ENCODE measurements at places on chromosomes 6 and 20.
A peak's percentile ranks its signal among the peaks of the same experiment; 100 is the strongest.

- DNase-seq, result no peak
These were observed 381.2 kb downstream of the C6orf118 start for GRCh38 chr6:164928057-164928727.

- DNase-seq, result no peak
These were observed 501 bp downstream of the SIRPB2 start for GRCh38 chr20:1490643-1491195.

GRCh38 chr6:132411296-132411695, 10.0 kb upstream of the MOXD1 start:
- DNase-seq, result no peak

DNA sequence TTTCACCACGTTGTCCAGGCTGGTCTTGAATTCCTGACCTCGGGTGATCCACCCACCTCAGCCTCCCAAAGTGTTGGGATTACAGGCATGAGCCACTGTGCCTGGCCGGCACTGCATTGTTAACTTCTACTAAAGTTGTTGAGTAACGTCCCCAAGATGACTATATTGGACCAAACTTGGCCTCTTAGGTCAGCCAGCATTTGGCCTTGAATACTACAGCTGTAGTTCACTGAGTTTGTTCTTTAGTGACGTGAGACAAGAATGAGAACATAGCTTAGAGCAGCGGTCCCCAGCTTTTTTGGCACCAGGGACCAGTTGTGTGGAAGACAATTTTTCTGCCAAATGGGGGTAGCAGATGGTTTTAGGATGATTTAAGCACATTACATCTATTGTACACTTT, 237.1 kb downstream of the TBC1D7 start:
- DNase-seq, result no peak

GRCh38 chr6:106124015-106124414, 37.9 kb downstream of the PRDM1 start:
- no peak for DNase-seq

- no peak for DNase-seq
These were observed 315.6 kb upstream of the PTCHD4 start for GRCh38 chr6:48426636-48427035.

DNA sequence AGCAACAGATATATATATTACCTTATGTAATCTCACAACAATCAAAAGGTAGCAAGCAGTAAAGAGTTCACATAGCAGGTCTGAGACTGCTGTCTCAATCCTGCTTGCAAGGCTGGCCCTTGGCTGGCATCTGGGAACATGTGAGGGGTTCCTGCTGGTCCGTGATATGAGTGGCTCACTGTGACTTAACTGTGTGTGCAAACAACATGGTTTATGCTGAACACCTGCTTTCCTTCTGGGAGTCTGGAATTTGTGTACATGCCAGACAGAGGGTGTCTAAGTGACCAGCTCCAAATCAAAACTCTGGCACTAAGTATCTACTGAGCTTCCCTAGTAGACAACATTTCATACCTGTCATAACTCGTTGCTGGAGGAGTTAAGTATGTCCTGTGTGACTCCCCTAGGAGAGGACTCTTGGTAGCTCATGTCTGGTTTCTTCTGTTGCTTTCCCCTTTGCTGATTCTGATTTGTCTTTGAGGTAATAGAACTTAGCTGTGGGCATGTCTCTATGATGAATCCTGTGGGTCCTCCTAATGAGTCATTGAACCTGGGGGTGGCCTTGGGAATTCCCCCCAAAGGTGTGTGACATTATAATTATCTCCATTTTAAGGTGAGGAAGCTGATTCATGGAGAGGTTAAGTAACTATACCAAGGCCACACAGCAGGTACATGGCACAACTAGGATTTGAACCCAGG, 131.6 kb upstream of the NEDD9 start:
- DNase-seq, result peak; percentile 69

DNA sequence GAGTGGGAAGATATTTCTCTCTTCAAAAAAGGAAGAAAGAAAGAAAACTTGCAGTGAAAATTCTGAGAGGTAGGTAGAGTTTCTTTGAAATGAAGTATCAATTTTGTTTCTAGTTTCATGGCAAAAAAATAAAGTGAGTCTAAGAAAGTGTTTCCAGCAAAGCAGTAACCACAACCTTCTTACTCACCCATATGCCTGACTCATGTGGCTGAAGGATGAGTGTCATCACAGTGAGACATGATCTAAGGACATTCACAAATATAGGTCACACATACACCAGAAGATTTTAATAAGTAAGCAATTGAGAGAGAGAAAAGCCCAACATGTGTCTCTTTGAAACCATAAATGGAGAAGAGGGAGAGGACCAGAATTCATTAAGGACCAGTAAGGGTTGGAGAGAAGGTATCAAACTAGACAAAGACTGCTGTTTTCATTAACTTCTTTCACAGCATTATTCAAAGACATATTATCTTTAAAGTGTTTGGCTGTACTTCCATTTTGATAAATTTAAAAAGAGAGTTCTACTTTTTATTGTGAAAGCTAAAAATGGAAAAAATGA, 169.5 kb downstream of the FRK start:
- DNase-seq, result peak; percentile 8

GRCh38 chr6:31643818-31644454, 8.5 kb downstream of the BAG6 start:
- no peak for DNase-seq

DNA sequence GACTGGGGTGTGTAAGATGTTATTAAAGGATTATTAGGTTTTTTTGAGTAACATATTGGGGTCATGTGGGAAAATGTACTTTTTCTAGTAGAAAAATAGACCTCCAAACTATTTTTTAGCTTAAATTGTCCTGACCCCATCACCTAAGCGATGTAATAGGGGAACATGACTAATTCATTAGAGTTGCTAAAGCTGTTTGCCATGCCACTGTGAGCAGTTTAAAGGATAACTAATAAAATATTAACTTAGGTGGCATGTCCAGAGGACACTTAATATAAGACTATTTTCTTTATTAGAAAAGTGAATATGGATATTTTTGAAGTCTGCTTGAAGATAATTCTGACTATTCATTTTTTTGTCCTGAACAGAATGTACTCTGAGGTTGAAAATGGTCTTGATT, 545.9 kb upstream of the BTBD3 start:
- DNase-seq, result no peak

- no peak for DNase-seq
These were observed 286.3 kb downstream of the CDH26 start for GRCh38 chr20:60244373-60245146.

DNA sequence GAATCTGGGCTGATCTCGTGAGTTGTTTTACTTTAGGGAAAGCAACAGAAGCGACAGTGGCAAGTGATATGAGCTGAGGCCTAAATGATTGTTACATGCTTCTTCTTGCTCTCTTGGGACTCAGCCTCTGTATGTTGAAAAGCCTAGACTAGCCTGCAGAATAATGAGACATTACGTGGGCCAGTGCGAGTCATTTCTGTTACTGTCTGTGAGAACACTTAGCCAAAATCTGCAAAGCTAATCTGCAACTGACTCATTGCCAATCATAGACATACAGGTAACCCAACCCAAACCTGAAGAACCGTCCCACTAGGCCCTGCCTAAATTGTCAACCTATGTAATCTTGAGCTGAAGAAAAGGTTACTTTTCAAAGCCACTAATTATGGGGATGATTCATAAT, 77.4 kb upstream of the F13A1 start:
- DNase-seq, result no peak

DNA sequence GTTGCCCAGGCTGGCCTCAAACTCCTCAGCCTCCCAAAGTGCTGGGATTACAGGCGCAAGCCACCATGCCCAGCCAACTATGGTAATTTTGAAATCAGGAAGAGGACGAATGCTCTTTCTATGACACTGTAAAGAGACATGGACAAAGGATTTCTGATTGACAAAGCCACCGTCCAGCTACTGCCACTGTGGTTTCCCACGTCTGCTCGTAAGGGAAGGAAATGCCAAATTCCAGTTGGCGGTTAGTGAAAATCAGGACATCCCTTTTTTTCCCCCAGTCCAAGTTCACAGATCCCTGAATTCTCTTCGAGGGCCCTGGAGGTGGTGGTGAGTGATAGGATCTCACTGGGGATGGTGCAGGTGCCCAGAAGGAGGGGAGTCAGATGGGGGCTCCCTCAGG, 31.2 kb downstream of the SNAI1 start:
- no peak for DNase-seq

- DNase-seq, result no peak
These were observed 182.8 kb downstream of the EYS start for GRCh38 chr6:65524232-65524631.

- DNase-seq, result no peak
These were observed 6.3 kb downstream of the EBF4 start for GRCh38 chr20:2698912-2699311.

DNA sequence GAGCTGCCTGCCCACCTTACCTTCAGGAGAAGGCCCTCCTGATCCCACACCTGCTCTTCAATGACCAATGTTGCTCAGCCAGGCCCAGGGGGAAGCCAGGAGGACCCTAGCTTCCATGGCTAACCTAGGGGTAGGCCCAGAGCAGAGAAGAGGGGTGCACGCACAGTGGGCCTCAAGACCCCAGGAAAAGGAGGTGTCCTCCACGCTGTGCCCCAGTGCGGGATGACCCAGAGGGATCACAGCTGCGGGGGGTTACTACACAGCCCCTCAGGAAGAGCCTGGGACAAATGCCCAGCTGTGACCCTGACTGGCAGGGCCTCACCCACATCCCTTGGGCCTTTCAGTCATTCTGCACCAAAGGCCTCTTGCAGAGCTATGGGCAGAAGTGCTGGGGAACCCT, 31.6 kb upstream of the APMAP start:
- no peak for DNase-seq

- no peak for DNase-seq
These were observed 117.4 kb downstream of the TBC1D32 start for GRCh38 chr6:121216928-121217327.

DNA sequence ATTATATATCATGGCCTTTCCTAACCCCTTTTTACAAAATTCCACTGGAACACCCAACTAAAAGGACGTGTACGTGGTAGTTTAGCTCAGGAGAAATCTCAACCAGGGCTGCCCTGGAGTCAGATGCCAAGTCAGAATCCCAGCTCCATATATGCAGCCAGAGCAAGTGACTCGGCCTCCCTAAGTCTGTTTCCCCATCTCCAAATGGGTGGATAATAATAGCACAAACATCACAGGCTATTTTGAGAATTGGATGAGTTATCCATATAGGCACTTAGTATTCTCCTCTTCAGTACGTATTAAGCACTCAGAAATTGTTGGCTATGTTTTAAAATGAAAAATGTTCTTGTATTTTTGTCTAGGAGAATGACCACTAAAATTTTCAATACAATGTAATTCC, 481.5 kb downstream of the CD109 start:
- no peak for DNase-seq

DNA sequence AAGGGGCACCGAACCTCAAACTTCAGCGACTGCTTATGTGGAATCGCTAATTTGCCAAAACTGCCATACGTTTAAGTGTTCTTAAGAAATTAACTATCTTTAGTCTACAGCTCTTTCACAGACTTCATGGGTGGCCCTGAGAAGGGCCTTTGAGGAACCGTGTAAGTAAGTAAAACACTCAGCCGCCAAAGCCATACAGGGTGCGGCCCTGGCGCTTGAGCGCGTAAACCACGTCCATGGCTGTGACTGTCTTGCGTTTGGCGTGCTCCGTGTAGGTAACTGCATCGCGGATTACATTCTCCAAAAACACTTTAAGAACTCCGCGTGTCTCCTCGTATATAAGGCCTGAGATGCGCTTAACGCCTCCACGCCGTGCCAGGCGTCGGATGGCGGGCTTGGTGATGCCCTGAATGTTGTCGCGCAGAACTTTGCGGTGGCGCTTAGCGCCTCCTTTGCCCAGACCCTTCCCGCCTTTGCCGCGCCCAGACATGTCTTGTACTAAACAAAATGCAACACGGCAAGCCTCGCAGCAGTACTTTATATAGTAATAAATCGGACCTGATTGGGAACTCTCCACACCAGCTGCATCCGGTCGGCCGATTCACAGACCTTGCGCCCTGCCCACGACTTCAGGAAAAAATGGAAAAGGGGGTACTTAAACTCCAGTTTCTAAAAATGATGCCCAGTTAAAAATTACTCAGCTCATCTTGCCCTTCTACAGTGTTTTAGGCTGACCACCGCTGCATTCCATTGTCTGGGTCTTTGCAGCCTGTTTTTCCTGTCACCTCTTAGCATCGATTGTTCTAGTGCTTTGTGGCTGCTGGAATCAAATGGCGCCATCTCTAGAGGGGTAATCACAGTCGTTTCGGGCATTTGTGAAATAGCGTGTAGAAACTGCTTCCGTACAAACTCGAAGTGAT, 38.9 kb downstream of the OR2B2 start:
- DNase-seq, result peak; percentile 86

DNA sequence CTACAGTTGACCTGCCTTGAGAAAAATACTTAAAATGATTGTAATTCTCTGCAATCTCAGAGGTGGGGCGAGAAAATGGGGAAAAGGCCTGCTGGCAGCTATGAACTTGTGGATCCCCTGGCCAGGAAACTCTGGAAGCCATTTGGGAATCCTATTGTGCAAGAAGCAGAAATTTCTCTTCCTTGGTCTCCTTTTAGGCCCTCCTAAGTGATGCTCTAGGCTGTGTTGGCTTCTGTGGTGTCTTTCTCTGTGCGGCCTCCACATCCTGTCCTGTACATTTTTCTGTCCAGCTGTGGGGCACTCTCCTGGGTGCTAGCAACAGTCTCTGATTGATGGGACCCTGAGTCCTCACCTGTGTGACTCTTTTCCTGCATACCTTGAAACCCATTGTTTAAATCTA, 290.9 kb downstream of the FARS2 start:
- no peak for DNase-seq

GRCh38 chr6:123333000-123333756, 303.6 kb downstream of the TRDN start:
- DNase-seq, result no peak

- no peak for DNase-seq
These were observed 192.7 kb upstream of the PMEPA1 start for GRCh38 chr20:57902473-57902872.
